Calu3 (cell line): ENCODE measurements at places on chromosomes 4 and X. TPM values are rescaled to one million over a fixed set of nuclear protein-coding genes. Genes with fewer than 3 reads are reported as not detected.

DNA sequence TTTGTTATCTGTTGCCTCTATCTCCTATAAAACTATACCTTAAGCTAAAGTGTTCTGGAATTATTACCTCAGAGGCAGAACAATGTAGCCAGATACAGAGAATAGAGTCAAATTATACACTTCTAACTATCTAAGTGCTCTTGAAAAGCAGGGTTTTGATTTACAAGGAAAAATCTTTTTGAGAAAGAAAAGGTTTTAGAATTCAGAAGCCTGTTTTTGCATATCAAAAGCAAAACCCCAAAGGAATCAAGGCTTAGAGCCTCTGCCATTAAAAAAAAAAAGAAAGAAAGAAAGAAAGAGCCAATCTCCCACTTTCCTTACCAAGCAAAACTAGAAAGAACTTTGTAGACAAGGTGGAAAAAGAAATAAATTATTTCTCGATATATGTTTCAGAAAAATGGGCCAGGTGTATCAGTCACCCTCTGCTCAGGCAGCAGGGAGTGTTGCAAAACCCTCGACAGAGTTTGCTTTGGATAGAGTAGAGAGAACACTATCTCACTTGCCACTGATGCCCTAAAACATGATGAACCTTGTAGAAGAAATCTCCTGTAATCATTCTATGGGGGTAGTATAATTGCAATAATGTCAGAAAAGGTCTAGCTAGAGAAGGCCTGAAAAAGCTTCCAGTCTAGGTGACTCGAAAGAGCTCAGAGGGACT, 318.3 kb downstream of the PCDH10 start:
- H3K4me3 ChIP-seq: no peak overlapping the region
- no peak for DNase-seq
- no peak overlapping the region for H3K27ac ChIP-seq

- no peak overlapping the region for H3K4me3 ChIP-seq
- no peaks in the 10 kb centered on the region for H3K36me3 ChIP-seq
- no peak overlapping the region for H3K27ac ChIP-seq
Observed at GRCh38 chr4:110250023-110250387, 51.6 kb upstream of the ELOVL6 start.

DNA sequence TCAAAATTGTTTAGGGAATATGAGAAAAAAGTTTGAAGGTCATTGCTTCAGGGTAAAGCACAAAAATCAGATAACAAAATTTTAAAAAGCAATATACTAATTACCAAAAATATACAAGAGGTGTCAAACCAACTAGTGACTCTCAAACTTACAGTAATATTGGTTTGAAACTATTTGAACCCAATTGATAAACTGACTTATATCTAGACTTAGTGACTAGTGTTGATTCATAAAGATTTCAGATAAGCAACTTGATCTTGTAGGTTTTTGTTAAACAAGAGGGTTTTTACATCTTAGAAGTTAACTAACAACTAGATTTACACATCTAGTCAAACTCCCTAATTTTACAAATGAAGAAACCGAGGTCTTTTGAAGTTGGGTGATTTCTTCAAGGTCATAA, 7.7 kb downstream of the TAB3 start:
- no peak overlapping the region for H3K4me3 ChIP-seq
- DNase-seq: no peak
- H3K27ac ChIP-seq: no peak overlapping the region
- H3K36me3 ChIP-seq: peaks cover 3% of the 10 kb centered on the region

- no peak overlapping the region for H3K27ac ChIP-seq
- no peaks in the 10 kb centered on the region for H3K27me3 ChIP-seq
- no peaks in the 10 kb centered on the region for H3K36me3 ChIP-seq
- H3K4me3 ChIP-seq: no peak overlapping the region
Observed at GRCh38 chr4:105184316-105184980, 37.8 kb downstream of the TET2 start.

DNA sequence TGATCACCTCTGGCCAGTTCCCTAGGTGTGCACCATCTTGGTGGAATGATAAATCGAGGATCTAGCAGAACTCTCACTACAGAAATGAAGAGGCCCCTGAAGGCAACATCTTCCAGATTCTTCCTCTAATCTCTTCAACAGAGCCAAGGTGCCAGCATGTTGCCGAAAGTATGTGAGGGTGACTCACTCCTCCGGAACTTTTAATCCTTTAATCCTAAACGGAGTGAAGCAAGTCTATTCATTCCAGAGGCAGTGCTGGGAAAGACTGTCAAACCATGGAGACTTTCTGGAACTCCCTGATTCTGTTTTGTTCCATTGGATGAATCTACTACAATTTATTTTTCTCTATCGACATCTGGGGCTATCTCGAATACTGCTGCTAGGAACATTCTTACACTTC, 68.7 kb downstream of the SUPT20HL2 start:
- peak; percentile 10 for DNase-seq
- H3K27ac ChIP-seq: no peak overlapping the region
- no peaks in the 10 kb centered on the region for H3K36me3 ChIP-seq
- H3K4me1 ChIP-seq: peaks cover 25% of the 10 kb centered on the region
- no peaks in the 10 kb centered on the region for H3K27me3 ChIP-seq
- H3K4me3 ChIP-seq: no peak overlapping the region

GRCh38 chr4:127759893-127760292, 22.2 kb upstream of the HSPA4L start:
- H3K4me1 ChIP-seq: peaks cover 13% of the 10 kb centered on the region
- H3K4me3 ChIP-seq: no peak overlapping the region
- no peak for DNase-seq
- H3K36me3 ChIP-seq: no peaks in the 10 kb centered on the region

DNA sequence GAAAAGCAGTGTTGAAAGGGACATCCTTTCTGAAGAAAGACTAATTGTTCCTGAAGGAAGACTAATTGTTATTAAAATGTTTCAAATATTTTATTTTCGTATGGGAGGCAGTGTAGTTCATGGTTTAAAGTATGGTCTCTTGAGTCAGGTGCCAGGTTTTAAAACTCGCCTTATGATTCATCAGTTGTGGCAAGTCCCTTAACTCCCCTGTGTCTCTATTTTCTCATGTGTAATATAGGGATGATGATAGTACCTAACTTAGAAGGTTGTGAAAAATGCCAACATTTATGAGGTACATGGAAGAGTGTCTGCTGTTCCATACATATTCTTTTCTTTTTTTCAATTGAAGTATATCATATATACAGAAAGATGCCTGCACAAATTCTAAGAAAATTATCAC, 414.2 kb upstream of the DIPK2B start:
- no peaks in the 10 kb centered on the region for H3K27me3 ChIP-seq
- no peak for DNase-seq
- H3K36me3 ChIP-seq: no peaks in the 10 kb centered on the region

The GAGE13 gene
- not detected in 2 replicates for total RNA-seq

The COL4A5 gene
- total RNA-seq: 19.8 and 23.1 TPM in 2 replicates

GRCh38 chr4:100797791-100798190, 280.0 kb upstream of the EMCN start:
- H3K4me1 ChIP-seq: no peaks in the 10 kb centered on the region
- no peak overlapping the region for H3K4me3 ChIP-seq
- H3K36me3 ChIP-seq: no peaks in the 10 kb centered on the region
- H3K27ac ChIP-seq: no peak overlapping the region
- no peaks in the 10 kb centered on the region for H3K27me3 ChIP-seq

DNA sequence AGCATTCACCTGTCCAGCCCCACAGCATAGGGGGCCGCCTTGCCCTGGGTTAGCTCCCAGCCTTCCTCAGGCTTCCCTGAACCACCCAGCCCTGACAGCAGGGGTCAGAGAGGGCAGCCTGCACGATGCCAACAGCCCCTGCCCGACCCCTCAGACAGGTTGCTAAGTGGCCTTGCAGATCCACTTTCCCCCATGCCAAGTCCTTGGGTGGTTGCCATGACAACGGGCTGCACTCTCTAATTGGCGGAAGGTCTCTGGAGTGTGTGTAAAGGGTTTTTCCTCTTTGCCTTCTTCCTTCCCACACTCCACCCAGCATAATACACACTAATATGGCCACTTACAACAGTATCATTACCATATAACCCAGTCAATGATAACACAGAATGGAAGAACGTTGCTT, 99.6 kb upstream of the AFAP1 start:
- H3K27me3 ChIP-seq: peaks cover 29% of the 10 kb centered on the region
- no peaks in the 10 kb centered on the region for H3K4me1 ChIP-seq
- H3K36me3 ChIP-seq: peaks cover 4% of the 10 kb centered on the region
- H3K27ac ChIP-seq: no peak overlapping the region
- H3K4me3 ChIP-seq: no peak overlapping the region

GRCh38 chr4:114389070-114389685, 209.4 kb upstream of the UGT8 start:
- H3K36me3 ChIP-seq: no peaks in the 10 kb centered on the region
- no peak overlapping the region for H3K4me3 ChIP-seq
- no peaks in the 10 kb centered on the region for H3K4me1 ChIP-seq
- H3K27ac ChIP-seq: no peak overlapping the region

DNA sequence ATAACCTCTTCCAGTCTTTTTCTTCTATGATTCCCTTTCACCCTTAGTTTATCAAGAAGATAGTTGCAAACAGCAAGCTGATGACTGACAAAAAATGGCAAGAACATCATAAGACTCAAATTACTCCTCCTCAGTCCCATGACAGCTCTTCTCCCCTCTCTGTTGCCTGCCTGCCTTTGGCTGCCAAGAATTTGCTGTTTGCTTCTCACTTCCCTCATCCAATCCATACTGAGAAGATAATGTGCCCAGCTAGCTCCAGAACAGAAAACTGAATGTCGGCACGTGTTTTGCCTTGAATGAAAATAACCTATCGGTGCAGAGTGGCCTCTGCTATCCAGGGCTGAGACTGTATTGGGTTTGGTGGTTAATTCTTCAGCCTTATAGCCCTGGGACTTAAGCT, 192.1 kb downstream of the PPARGC1A start:
- H3K4me1 ChIP-seq: no peaks in the 10 kb centered on the region
- no peaks in the 10 kb centered on the region for H3K36me3 ChIP-seq
- no peaks in the 10 kb centered on the region for H3K27me3 ChIP-seq
- H3K27ac ChIP-seq: no peak overlapping the region
- H3K4me3 ChIP-seq: no peak overlapping the region

The CSAG2 gene
- not detected in 2 replicates for total RNA-seq

GRCh38 chr4:53702334-53703266, 111.3 kb upstream of the LNX1 start:
- no peaks in the 10 kb centered on the region for H3K27me3 ChIP-seq
- peak overlapping the region; percentile 28 for H3K4me3 ChIP-seq
- H3K4me1 ChIP-seq: peaks cover 17% of the 10 kb centered on the region
- H3K27ac ChIP-seq: no peak overlapping the region

The OPRPN gene
- not detected in 2 replicates for total RNA-seq

DNA sequence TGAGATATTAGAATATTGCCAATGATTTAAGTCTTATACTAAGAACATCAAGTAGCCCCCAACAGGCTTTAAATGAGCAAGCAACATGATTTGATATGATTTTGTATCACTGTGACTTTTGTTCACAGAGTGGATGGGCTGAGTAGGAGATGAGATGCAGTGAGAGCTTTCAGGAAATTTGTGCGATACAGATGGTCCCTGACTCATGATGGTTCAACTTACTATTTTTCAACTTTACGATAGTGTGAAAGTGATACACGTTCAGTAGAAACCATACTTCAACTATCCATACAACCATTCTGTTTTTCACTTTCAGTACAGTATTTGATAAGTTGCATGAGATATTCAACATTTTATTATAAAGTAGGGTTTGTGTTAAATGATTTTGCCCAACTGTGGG, 78.7 kb upstream of the NWD2 start:
- no peak overlapping the region for H3K27ac ChIP-seq
- H3K27me3 ChIP-seq: no peaks in the 10 kb centered on the region
- no peaks in the 10 kb centered on the region for H3K4me1 ChIP-seq
- no peak for DNase-seq

The SCRG1 gene
- total RNA-seq: not detected in 2 replicates

DNA sequence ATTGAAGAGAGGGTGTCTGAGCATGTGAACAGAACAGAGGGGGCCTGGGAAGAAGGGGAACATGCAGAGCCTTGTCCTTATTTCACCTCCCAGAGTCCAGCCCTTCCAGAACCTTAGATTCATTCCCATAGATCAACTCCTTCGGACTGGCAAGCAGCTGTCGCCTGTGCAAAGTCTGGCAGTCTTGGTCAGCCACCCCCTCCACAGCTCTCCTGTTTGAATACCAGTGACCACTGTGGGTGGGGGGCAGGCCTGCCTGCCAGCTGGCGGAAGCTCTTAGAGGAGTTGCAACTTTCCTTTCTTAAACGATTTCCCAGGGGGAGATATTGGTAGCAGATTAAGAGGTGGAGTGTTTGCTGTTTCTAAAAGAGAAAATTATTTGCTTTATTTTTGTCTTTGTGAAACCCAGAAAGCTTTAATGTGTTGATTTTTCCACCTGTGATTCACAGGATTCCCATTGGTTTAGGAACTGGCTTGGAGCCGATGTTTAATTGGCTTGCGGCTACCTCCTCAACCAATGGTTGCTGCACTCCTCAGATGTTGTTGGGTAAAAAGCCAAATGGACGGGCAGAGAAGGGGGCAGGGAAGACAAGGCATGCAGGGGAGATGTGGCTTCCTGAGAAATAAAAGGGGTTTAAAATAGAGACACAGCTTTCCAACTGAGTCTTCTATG, 62.2 kb upstream of the PRPS1 start:
- no peak overlapping the region for H3K4me3 ChIP-seq
- H3K4me1 ChIP-seq: peaks cover 13% of the 10 kb centered on the region
- H3K27ac ChIP-seq: no peak overlapping the region
- DNase-seq: peak; percentile 11
- H3K27me3 ChIP-seq: no peaks in the 10 kb centered on the region
- H3K36me3 ChIP-seq: no peaks in the 10 kb centered on the region

- H3K4me1 ChIP-seq: peaks cover 14% of the 10 kb centered on the region
- H3K4me3 ChIP-seq: no peak overlapping the region
- H3K27me3 ChIP-seq: no peaks in the 10 kb centered on the region
- peaks cover 5% of the 10 kb centered on the region for H3K36me3 ChIP-seq
Observed at GRCh38 chr4:41028392-41029076, 185.8 kb downstream of the APBB2 start.

The GPC3 gene
- 2.3 and 4.0 TPM in 2 replicates for total RNA-seq

The XAGE2 gene
- not detected in 2 replicates for total RNA-seq

The TMSB15C gene
- 4.0 and 4.7 TPM in 2 replicates for total RNA-seq

GRCh38 chr4:20987191-20987590, 286.9 kb downstream of the PACRGL start:
- no peak for DNase-seq
- no peak overlapping the region for H3K4me3 ChIP-seq
- H3K27me3 ChIP-seq: no peaks in the 10 kb centered on the region
- H3K36me3 ChIP-seq: peaks cover 5% of the 10 kb centered on the region

- no peaks in the 10 kb centered on the region for H3K27me3 ChIP-seq
- no peak overlapping the region for H3K4me3 ChIP-seq
- no peaks in the 10 kb centered on the region for H3K36me3 ChIP-seq
- no peak overlapping the region for H3K27ac ChIP-seq
- H3K4me1 ChIP-seq: no peaks in the 10 kb centered on the region
- DNase-seq: no peak
Observed at GRCh38 chrX:79176028-79176427, 31.5 kb downstream of the GPR174 start.

The S100P gene
- total RNA-seq: 365 and 600 TPM in 2 replicates

GRCh38 chrX:52576474-52576873, 59.6 kb upstream of the XAGE1B start:
- H3K27me3 ChIP-seq: peaks cover 48% of the 10 kb centered on the region
- no peak for DNase-seq
- peaks cover 15% of the 10 kb centered on the region for H3K4me1 ChIP-seq
- no peaks in the 10 kb centered on the region for H3K36me3 ChIP-seq
- no peak overlapping the region for H3K4me3 ChIP-seq
- H3K27ac ChIP-seq: no peak overlapping the region

The CABS1 gene
- total RNA-seq: not detected in 2 replicates
